WTC11 (cell line): ENCODE measurements at places on chromosomes 7 and 10. TPM values are rescaled to one million over a fixed set of nuclear protein-coding genes. Genes with fewer than 3 reads are reported as not detected.

DNA sequence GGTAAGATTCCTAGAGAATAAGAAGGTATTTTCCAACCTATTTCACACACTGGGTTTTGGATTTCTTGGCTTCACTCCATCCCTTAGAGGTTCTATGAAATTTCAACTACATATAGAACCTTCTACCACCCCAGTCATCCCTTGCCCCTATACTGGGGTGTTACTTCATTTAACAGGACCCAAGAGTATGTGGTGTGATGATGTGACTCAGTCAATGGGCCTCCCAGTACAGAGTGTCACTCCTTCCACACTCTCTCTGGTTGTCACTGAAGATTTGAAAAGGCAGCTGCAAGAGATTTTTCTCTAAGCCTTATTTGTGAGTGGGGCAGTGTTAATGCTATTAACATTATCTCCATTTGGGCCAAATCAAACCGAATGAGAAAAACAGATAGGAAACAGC is 33.5 kb downstream of the FGFBP3 start:
- no peak overlapping the region for H3K27ac ChIP-seq
- no peaks in the 10 kb centered on the region for H3K27me3 ChIP-seq
- no peak overlapping the region for H3K4me3 ChIP-seq
- peaks cover 19% of the 10 kb centered on the region for H3K4me1 ChIP-seq
- H3K36me3 ChIP-seq, result peaks cover 6% of the 10 kb centered on the region

GRCh38 chr7:137942484-137943115 is 59.3 kb downstream of the CREB3L2 start:
- H3K36me3 ChIP-seq, result no peaks in the 10 kb centered on the region
- H3K27ac ChIP-seq, result no peak overlapping the region
- H3K27me3 ChIP-seq, result no peaks in the 10 kb centered on the region
- H3K4me1 ChIP-seq, result peaks cover 45% of the 10 kb centered on the region
- DNase-seq, result no peak

DNA sequence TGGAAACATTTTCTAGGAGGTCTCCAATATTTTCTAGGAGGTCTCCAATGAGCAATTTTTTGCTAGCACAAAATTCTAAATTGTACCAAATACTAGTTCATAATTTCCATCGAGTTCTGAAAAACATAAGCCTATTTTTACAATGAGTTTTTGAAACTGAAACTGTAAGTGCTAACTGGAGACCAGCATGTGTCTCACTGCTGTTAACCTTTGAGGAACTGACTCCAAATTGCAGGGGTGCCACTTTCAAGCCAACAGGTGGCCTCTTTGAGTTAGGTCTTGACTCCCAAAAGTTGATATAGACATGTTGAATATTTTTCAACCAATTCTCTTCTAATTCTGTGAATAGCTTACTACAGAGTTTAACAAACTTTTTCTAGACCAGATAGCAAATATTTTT is 58.8 kb downstream of the CAV1 start:
- H3K27me3 ChIP-seq, result no peaks in the 10 kb centered on the region
- DNase-seq, result no peak
- no peak overlapping the region for H3K27ac ChIP-seq
- no peaks in the 10 kb centered on the region for H3K36me3 ChIP-seq

- DNase-seq, result no peak
- no peak overlapping the region for H3K27ac ChIP-seq
- no peak overlapping the region for H3K4me3 ChIP-seq
- no peaks in the 10 kb centered on the region for H3K36me3 ChIP-seq
Measured at GRCh38 chr7:116404389-116404788, 95.1 kb upstream of the CAV2 start.

GRCh38 chr10:118246332-118247295 is 95.5 kb downstream of the FAM204A start:
- H3K36me3 ChIP-seq, result no peaks in the 10 kb centered on the region
- peak overlapping the region; percentile 46 for H3K4me3 ChIP-seq
- H3K4me1 ChIP-seq, result peaks cover 24% of the 10 kb centered on the region
- no peak overlapping the region for H3K27ac ChIP-seq

ASCC1 gene
- 30.4 to 38.7 TPM (median 32.5 TPM) in 3 replicates for total RNA-seq

GRCh38 chr7:114659409-114660125 is 245.0 kb downstream of the FOXP2 start:
- no peaks in the 10 kb centered on the region for H3K36me3 ChIP-seq
- no peaks in the 10 kb centered on the region for H3K27me3 ChIP-seq
- no peak for DNase-seq
- no peak overlapping the region for H3K4me3 ChIP-seq
- H3K4me1 ChIP-seq, result peaks cover 61% of the 10 kb centered on the region

DNA sequence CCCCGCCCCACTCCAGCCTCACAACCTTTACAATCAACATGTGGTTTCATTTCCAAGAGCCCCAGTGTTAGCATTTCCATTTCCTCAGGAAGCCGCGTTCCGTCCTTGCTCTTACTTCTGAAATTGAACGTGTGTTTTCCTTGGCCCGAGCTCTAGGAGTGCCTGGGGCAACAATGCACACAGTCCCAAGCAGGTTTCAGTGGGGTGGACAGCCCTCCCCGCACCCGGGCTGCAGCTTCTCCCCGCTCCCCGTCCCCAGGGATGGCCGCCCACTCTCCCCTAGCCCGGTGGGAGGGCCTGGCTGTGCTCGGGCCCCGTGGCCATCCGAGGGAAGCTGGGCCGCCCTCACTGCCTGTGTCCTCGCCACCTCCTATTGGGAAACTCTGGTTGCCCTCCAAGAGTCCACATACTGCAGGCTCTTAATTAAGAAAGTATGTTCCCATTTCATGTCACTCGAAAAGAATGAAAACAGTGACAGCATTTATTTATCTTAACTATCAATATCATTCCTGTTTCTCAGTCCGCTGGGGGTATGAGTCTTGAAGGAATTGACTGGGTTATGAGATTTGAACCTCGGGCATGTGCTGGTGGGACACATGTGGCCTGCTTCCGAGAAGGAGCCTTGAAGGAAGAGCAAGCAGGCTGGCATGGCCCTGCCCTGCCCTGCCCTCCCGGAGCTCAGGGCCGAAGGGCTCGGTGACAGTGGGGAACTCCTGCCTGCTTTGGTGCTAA is 163.8 kb downstream of the GRK5 start:
- no peaks in the 10 kb centered on the region for H3K36me3 ChIP-seq
- no peak overlapping the region for H3K4me3 ChIP-seq
- no peak for DNase-seq
- no peak overlapping the region for H3K27ac ChIP-seq

HMX2 gene
- 0.59 to 1.7 TPM (median 1.4 TPM) in 3 replicates for total RNA-seq
